Endothelial cell (in vitro differentiated cells): ENCODE measurements at places on chromosomes 2 and 18. TPM values are rescaled to one million over a fixed set of nuclear protein-coding genes. Genes with fewer than 3 reads are reported as not detected.

The RBM44 gene
- total RNA-seq: 0.44 TPM

The SH3RF3 gene
- total RNA-seq: 12.8 TPM

GRCh38 chr18:30999186-30999585 lies 43.4 kb downstream of the DSC3 start:
- H3K4me3 ChIP-seq: no peak overlapping the region
- no peak for DNase-seq
- no peaks in the 10 kb centered on the region for H3K4me1 ChIP-seq
- peaks cover 3% of the 10 kb centered on the region for H3K27me3 ChIP-seq

GRCh38 chr2:441258-442022 lies 153.5 kb upstream of the ALKAL2 start:
- no peak overlapping the region for H3K27ac ChIP-seq
- H3K4me3 ChIP-seq: no peak overlapping the region
- no peak for DNase-seq
- peaks cover 4% of the 10 kb centered on the region for H3K4me1 ChIP-seq
- H3K36me3 ChIP-seq: no peaks in the 10 kb centered on the region
- no peaks in the 10 kb centered on the region for H3K27me3 ChIP-seq

- H3K27ac ChIP-seq: peak overlapping the region; percentile 42
- H3K27me3 ChIP-seq: peaks cover 6% of the 10 kb centered on the region
- H3K36me3 ChIP-seq: peaks cover 7% of the 10 kb centered on the region
- peak; percentile 11 for DNase-seq
- H3K4me1 ChIP-seq: peaks cover 28% of the 10 kb centered on the region
Observed at GRCh38 chr2:221570321-221570935, 1.7 kb downstream of the EPHA4 start.

- H3K27ac ChIP-seq: no peak overlapping the region
- DNase-seq: no peak
- H3K4me1 ChIP-seq: peaks cover 3% of the 10 kb centered on the region
- H3K4me3 ChIP-seq: no peak overlapping the region
Observed at GRCh38 chr18:63152096-63152495, 167.5 kb downstream of the BCL2 start.

GRCh38 chr2:40434731-40435271 lies 17.1 kb downstream of the SLC8A1 start:
- no peak overlapping the region for H3K27ac ChIP-seq
- no peaks in the 10 kb centered on the region for H3K4me1 ChIP-seq
- H3K4me3 ChIP-seq: no peak overlapping the region
- H3K27me3 ChIP-seq: no peaks in the 10 kb centered on the region
